AG09319 (cell line): ENCODE measurements at places on chromosomes 2 and 18.

DNA sequence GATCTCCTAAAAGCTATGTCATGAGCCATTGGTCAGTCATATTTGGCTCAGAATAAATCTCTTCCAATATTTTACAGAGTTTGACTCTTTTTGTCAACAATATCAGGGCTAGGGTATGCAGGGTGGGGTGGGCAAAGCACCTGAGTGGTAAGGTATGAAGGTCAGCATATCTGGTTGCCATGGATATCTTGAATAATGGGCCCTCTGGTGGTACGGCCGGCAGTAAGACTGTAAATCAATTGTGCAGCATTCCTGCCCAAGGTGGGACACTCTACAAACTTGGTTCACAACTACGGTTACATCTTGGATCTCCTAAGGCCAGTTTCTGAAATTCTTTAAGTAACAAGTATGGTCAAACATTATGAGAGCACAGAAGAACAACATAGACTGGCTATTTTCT lies 119.6 kb downstream of the SPOPL start:
- DNase-seq: no peak

GRCh38 chr2:168272225-168272624 lies 24.8 kb upstream of the STK39 start:
- no peak for DNase-seq

GRCh38 chr2:11777066-11777782 lies 30.8 kb downstream of the LPIN1 start:
- DNase-seq: no peak

- no peak for DNase-seq
Observed at GRCh38 chr2:239536186-239536585, 135.4 kb upstream of the HDAC4 start.

DNA sequence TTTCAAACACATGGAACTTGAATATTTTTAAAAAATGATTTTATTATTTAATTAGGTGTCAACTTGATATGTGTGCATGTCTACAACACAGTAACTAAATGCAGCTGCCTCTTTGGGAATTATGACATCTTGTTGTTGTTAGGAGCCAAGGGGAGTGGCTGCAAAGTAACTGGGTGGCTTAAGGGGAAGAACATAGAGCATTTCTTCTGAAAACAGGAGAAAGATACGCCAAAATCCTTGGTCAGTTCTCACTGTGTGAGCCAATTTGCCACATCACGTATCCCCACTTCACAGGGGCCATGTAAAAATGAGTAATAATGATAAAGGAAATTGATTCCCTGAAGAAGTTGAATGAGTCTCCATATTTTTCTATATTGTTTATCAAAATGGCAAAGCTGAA lies 309.8 kb upstream of the COL3A1 start:
- DNase-seq: no peak

- no peak for DNase-seq
Observed at GRCh38 chr2:121665504-121665903, 16.2 kb upstream of the CLASP1 start.
